ENCODE measurements at places on chromosomes 5 and 9.

GRCh38 chr5:150694612-150695011 is 6.2 kb downstream of the RBM22 start:
- H3K27ac ChIP-seq = no peak overlapping the region
- no peaks in the 10 kb centered on the region for H3K27me3 ChIP-seq
- H3K36me3 ChIP-seq = peaks cover 85% of the 10 kb centered on the region
- H3K4me1 ChIP-seq = no peaks in the 10 kb centered on the region

DNA sequence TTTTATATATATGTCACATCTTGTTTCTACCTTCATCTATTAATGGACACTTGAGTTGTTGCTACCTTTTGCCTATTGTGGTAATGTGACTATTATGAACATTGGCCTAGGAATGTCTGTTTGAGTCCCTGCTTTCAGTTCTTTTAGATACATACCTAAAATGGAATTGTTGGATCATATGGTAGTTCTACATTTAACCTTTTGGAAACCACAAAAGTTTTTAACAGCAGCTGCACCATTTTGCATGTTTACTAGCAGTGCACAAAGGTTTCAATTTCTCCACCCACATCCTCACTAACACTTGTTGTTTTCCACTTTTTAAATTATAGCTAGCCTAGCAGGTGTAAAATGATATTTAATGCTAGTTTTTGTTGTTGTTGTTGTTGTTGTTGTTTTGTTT is 88.4 kb downstream of the GALNT10 start:
- H3K4me3 ChIP-seq = no peak overlapping the region
- no peak for DNase-seq
- no peaks in the 10 kb centered on the region for H3K27me3 ChIP-seq
- no peaks in the 10 kb centered on the region for H3K4me1 ChIP-seq
- H3K27ac ChIP-seq = no peak overlapping the region

DNA sequence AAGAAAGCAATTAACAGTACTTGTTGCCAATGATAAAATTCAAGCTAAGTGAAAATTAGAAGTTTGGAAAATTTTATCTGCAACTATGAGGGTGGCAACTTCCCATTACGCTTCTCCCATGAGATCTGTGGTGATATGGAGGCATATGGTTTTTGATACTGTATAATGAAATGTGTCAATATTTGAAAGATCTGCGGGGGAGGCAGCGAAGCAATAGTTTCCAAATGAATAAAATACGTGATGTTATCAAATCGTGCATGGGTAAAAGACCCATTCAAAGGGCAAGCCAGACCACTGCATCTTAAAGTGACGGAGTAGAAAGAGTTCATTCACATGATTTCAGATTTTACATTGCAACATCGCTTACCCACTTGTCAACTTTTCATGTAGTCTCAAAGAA is 20.9 kb upstream of the BOD1 start:
- no peaks in the 10 kb centered on the region for H3K36me3 ChIP-seq
- no peak overlapping the region for H3K4me3 ChIP-seq
- no peaks in the 10 kb centered on the region for H3K4me1 ChIP-seq
- no peak overlapping the region for H3K27ac ChIP-seq

GRCh38 chr9:121562301-121562700 is 62.7 kb upstream of the GGTA1 start:
- no peaks in the 10 kb centered on the region for H3K36me3 ChIP-seq
- no peaks in the 10 kb centered on the region for H3K4me1 ChIP-seq
- no peak overlapping the region for H3K4me3 ChIP-seq
- H3K27ac ChIP-seq = no peak overlapping the region

GRCh38 chr5:73564675-73565074 is 764 bp downstream of the ANKRA2 start:
- H3K36me3 ChIP-seq = peaks cover 8% of the 10 kb centered on the region
- H3K4me1 ChIP-seq = no peaks in the 10 kb centered on the region
- DNase-seq = no peak
- H3K27ac ChIP-seq = no peak overlapping the region

GRCh38 chr5:181187500-181188213 is 17.3 kb downstream of the TRIM7 start:
- peak overlapping the region; percentile 62 for H3K4me3 ChIP-seq
- H3K4me1 ChIP-seq = peaks cover 4% of the 10 kb centered on the region
- H3K36me3 ChIP-seq = no peaks in the 10 kb centered on the region
- DNase-seq = no peak
- H3K27ac ChIP-seq = no peak overlapping the region

- H3K4me1 ChIP-seq = peaks cover 9% of the 10 kb centered on the region
- no peaks in the 10 kb centered on the region for H3K27me3 ChIP-seq
- DNase-seq = no peak
- no peak overlapping the region for H3K27ac ChIP-seq
- H3K4me3 ChIP-seq = no peak overlapping the region
Measured at GRCh38 chr5:176663566-176663965, 16.3 kb downstream of the TSPAN17 start.

All from H1 (cell line).